Thyroid gland (tissue), 4 donors: ENCODE measurements at places on chromosomes 4 and X. TPM values are rescaled to one million over a fixed set of nuclear protein-coding genes. Genes with fewer than 3 reads are reported as not detected.

The GAGE12F gene
- total RNA-seq, result not detected

The ZXDA gene
- 13.1 TPM for total RNA-seq

DNA sequence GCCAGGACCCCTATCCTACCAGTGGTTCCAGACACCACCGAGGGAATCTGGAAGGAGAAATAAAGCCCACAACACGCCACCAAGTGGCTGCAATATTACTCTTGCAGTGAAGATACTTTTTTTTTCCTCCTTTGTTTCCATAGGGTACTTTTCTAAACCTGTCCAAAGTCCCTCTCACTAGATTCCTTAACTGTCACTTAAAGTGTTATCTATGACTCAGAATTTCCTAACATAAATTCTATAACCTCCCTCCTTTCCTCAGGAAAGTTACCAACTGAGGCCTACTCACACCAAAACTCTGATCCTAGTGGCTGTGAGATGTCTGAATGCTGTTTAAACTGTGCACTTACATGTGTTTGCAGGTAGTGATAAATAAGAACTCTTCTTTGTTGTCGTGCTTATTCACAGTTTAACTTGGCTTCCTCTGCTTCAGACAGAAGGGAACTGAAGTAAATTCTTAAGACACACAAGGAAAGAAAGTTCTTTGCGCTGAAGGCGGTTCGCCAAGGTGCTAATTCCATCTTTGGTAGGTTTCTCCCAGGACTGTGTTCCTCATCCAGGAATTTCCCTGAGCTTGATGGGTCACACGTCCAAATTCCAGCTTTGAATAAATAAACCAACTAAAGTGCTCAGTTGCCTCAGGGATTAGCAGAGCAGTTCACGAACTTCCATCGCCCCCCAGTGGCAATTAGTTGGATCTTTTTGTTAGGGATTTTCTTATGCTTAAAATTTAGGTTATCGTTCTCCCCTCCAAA, 10.7 kb upstream of the HCCS start:
- H3K36me3 ChIP-seq, result no peaks in the 10 kb centered on the region
- H3K27me3 ChIP-seq, result no peaks in the 10 kb centered on the region
- H3K4me1 ChIP-seq, result peaks cover 4% of the 10 kb centered on the region
- DNase-seq, result peak; percentile 48
- peak overlapping the region; percentile 50 for H3K27ac ChIP-seq
- H3K4me3 ChIP-seq, result no peak overlapping the region

DNA sequence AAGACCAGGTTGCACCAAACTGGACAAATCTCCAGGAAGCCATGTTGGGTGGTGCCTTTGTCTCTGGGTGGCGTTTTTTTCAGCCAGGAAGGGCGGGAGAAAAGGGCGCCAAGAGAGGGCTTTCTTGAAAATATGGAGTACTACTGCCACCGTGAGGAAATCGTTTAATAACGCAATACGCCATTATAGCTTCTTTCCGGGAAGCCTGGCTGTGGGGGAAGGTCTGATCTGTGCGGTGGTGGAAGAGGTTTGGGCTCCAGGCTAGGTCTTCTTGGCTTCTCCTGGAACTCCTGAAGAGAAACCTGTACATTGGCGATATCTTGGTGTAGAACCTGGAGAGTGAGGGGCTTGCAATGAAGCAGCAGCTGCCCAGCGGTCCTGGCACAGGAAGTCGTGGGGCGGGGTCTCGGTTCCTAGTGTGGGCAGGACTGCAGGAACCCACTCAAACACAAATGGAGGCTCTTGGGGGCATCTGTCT, 202.7 kb downstream of the OR13H1 start:
- H3K27me3 ChIP-seq, result no peaks in the 10 kb centered on the region
- no peak for DNase-seq
- no peak overlapping the region for H3K4me3 ChIP-seq
- no peaks in the 10 kb centered on the region for H3K36me3 ChIP-seq
- H3K4me1 ChIP-seq, result no peaks in the 10 kb centered on the region

The ETDB gene
- not detected for total RNA-seq
